ENCODE measurements at places on chromosomes 3 and 15. TPM values are rescaled to one million over a fixed set of nuclear protein-coding genes. Genes with fewer than 3 reads are reported as not detected.
A peak's percentile ranks its signal among the peaks of the same experiment; 100 is the strongest.

OR5K2 gene
- not detected for total RNA-seq

PRR20G gene
- not detected for total RNA-seq

HES1 gene
- total RNA-seq, result 20.0 TPM

ZPLD1 gene
- total RNA-seq, result 0.19 TPM

IL12A gene
- total RNA-seq, result 0.61 TPM

- no peaks in the 10 kb centered on the region for H3K27me3 ChIP-seq
- no peak overlapping the region for H3K4me3 ChIP-seq
- H3K27ac ChIP-seq, result no peak overlapping the region
- no peaks in the 10 kb centered on the region for H3K36me3 ChIP-seq
Observed at GRCh38 chr3:135528413-135529015, 437.0 kb upstream of the PPP2R3A start.

DNA sequence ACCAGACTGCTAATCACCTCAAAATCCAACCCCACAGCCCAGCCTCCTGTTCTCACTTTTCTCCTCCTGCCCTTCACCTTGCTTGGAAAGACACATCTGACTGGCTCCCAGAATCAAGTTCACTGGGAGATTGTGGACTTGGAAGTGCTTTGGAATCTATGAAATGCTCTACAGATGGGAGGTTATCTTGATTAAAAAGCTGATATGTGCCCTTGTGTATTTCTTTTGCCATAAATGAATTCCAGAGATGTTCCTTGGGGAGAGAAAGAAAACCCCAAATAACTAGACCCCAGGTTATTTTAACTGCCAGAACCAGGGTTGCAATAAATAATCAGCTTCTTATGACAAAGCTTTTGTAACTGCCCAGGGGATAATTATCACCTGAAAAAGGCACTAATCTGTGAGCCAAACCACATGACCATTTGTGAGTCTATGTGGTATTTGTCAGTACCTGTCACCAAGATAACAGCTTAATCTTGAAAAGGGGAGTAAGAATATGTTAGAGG lies 21.7 kb upstream of the ARHGEF3 start:
- H3K4me3 ChIP-seq, result no peak overlapping the region
- no peaks in the 10 kb centered on the region for H3K36me3 ChIP-seq
- DNase-seq, result no peak
- H3K27me3 ChIP-seq, result no peaks in the 10 kb centered on the region

DNA sequence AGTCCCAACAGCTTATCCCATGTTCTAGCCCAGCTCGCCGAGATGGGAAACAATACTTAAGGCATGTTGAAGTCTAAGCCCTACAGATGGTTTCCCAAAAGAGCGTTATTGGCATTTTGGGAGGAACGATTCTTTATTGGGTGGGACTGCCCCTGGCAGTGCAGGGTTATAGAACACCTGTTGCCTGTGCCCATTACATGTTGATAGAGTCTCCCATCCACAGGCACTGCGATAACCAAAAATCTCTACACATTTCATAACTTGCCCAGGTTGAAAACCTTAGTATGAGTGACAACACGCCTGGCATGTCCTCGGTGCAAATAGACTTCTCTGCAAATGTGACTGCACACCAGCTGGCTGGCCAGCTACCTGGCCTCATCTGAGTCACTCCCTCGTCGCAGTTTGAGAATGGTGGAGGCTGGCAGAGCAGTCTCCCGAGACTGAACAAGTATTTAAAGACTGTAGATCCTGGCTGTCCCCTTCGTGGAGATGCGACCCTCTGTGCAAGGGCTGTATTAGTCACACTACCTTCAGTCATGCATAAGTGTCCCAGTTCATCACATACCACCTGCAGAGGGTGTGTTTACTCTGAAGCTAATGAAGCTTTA lies 18.7 kb downstream of the ZNF80 start:
- no peak overlapping the region for H3K4me3 ChIP-seq
- no peaks in the 10 kb centered on the region for H3K36me3 ChIP-seq
- no peak for DNase-seq
- no peaks in the 10 kb centered on the region for H3K27me3 ChIP-seq
- no peak overlapping the region for H3K27ac ChIP-seq
- no peaks in the 10 kb centered on the region for H3K4me1 ChIP-seq

DNA sequence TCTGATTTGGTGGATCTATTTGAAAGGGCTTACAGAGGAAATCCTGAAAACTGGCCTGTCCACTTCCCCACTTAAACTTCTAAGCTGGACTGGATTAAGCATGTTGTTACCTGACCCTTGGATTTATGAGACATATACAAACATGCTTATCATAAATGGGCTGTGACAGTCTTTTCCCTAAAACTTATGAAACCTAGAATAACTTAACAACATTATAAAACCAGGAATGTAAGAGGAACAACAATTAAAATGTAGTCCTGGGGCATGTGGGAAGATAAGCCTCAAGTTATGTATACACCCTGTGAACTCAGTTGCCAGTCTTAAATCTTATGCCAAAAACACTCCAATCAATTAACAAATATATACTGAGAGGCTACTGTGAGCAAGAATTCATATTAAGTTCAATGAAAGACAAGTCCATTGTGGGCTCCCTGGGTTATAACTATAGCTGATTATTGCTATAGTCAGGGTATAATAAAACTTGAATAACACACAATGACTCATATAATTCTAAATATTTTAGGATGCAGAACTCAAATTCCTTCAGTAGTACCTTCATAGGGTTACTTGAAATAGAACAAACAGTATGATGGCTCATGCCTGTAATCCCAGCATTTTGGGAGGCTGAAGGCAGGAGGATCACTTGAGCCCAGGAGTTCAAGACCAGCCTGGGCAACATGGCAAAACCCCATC lies 87.2 kb upstream of the PPIB start:
- peaks cover 39% of the 10 kb centered on the region for H3K4me1 ChIP-seq
- H3K36me3 ChIP-seq, result no peaks in the 10 kb centered on the region
- no peak for DNase-seq
- H3K27ac ChIP-seq, result peak overlapping the region; percentile 91

- no peaks in the 10 kb centered on the region for H3K36me3 ChIP-seq
- H3K27ac ChIP-seq, result no peak overlapping the region
- DNase-seq, result peak; percentile 3
- no peaks in the 10 kb centered on the region for H3K4me1 ChIP-seq
Observed at GRCh38 chr15:55742498-55742926, 440 bp downstream of the PRTG start.

- H3K27me3 ChIP-seq, result no peaks in the 10 kb centered on the region
- peaks cover 7% of the 10 kb centered on the region for H3K36me3 ChIP-seq
- H3K27ac ChIP-seq, result no peak overlapping the region
- no peaks in the 10 kb centered on the region for H3K4me1 ChIP-seq
- H3K4me3 ChIP-seq, result no peak overlapping the region
- no peak for DNase-seq
Observed at GRCh38 chr3:127569160-127569559, 21.4 kb downstream of the TPRA1 start.

DNA sequence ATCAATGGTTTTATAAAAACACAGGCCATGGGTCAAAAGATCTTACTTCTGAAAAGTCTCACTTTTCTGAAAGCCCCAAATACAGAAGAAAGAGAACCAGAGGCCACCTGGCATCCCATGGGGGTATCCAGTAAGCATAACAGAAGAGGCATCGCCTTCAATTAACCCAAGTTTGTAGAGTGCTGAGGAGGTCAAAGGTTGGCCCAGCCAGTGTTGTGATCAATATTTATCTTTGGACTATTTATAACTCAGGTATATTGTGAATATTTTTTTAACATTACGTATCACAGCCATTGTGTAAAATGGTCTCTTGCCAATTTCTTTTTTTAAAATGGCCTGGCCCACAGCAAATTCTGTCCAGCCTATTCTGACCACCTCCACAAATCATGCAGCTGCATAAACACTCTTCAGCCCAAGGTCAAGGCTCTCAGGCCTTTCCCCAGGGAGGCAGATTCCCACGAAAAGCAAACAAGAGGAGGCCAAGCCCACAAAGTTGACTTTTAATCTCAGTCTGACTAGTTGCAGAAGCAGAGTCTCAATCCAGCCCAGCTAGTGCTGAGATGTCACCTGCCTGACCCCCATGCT lies 26.2 kb upstream of the SPTBN5 start:
- peaks cover 44% of the 10 kb centered on the region for H3K4me1 ChIP-seq
- H3K27me3 ChIP-seq, result no peaks in the 10 kb centered on the region
- DNase-seq, result peak; percentile 45

- no peak overlapping the region for H3K4me3 ChIP-seq
- no peaks in the 10 kb centered on the region for H3K36me3 ChIP-seq
- H3K4me1 ChIP-seq, result peaks cover 25% of the 10 kb centered on the region
- H3K27ac ChIP-seq, result no peak overlapping the region
- no peaks in the 10 kb centered on the region for H3K27me3 ChIP-seq
- DNase-seq, result no peak
Observed at GRCh38 chr3:11384074-11384473, 111.9 kb downstream of the ATG7 start.

- no peaks in the 10 kb centered on the region for H3K4me1 ChIP-seq
- no peak overlapping the region for H3K27ac ChIP-seq
- no peaks in the 10 kb centered on the region for H3K36me3 ChIP-seq
- H3K4me3 ChIP-seq, result no peak overlapping the region
- H3K27me3 ChIP-seq, result no peaks in the 10 kb centered on the region
Observed at GRCh38 chr3:115828401-115828800, 205.1 kb downstream of the GAP43 start.
